T-helper 2 cell (primary cell): ENCODE measurements at places on chromosomes 3 and 15.

DNA sequence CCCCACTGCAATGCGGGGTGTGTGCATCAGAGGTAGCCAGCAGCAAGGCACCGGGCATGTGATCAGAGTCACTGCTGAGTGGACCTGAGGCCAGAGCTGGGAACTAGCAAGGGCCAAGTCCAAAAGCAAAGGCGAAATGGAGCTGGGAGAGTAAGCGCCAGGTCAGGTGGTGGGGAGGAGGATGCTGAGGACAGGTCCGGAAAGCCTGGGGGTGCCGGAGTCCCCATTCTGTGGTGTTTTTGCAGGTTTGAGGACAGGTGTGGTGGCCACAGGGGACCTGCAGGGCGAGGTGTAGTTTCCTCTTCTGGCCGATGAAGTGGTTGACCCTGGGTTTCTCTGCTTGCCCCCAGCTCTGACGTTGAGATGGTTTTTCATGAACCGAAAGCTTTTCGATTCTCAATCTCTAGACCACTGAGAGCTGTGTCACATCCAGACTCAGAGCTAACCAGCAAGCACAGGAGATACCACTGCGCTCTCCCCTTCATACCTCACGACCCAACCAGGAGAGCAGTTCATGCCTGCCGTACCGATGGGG is 35.0 kb upstream of the HES1 start:
- DNase-seq, result no peak

GRCh38 chr15:99403597-99403996 is 152.3 kb downstream of the LRRC28 start:
- DNase-seq, result no peak

DNA sequence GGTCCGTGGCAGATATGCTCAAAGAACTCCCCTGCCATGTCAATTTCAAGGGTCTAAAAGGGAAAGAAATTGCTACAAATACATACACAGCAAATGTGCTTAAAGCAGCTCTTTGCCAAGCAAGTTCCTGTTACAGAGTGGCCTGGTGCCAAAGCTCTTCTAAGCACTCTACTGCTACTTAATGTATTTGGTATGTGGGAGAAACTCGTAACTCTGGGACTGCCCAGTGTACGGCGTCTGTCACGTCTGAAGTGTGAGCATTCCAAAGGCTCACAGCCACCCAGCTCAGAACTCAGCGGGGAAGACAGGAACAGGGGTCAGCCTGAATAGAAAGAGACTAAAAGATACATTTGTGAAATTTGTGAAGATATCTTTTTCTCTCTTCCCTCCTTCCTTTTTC is 54.6 kb downstream of the RBMS3 start:
- DNase-seq, result no peak

DNA sequence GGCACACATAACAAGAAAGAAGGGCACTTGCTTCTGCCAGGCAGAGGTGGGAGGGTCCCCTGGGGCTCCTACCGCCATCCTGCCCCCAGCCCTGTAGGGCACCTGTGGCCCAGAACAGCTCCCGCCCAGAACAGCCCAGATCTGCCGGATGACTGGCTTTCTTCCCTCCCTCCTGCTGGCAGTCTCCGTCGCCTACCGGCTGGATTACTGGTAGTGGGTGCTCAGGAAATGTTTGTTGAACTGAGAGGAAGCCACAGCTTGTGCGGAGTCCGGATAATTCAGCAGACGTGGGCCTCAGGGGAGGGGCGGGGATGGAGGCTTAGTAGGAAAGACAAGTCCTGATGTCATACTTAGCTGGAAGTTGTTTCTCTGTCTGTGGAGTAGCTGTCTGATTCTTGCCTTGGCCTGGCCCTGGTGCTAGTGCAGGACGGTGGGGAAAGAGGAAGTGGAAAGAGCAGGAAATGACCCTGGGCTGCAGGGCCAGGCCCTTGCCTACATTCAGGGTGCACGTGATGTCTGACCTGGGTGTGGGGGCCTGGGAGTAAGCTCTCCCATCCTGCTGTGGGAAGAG is 6.7 kb downstream of the CCDC9B start:
- no peak for DNase-seq

- no peak for DNase-seq
Measured at GRCh38 chr3:43461345-43461744, 160.5 kb downstream of the ANO10 start.

- no peak for DNase-seq
Measured at GRCh38 chr3:11613319-11613718, 30.4 kb downstream of the VGLL4 start.

- DNase-seq, result no peak
Measured at GRCh38 chr15:51536965-51537574, 85.5 kb downstream of the DMXL2 start.

DNA sequence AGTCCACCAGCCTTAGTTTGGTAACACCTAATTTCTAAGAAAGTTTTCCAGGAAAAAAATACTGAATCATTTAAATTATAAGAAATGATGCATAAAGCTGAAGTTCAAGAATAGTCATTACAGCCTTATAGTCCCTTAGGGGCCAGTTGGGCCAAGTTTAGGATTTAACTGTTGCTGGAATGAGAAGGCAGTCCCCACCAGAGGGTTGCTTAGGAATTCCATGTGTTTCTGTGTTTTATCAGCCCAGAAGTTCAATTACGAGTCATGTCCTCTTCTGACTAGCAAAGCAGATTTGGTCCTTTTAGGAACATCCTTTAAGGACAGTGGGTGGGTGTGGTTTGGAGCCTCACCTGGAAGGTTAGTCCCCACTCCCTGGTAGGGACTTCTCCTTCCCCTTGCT is 57.0 kb upstream of the NR2E3 start:
- no peak for DNase-seq

GRCh38 chr3:52245322-52246263 is at the start of gene PPM1M:
Gene PPM1M (plus strand): TSS chr3:52245759. CDS start chr3:52245825, 66 bp downstream.
- peak; percentile 88 for DNase-seq

- no peak for DNase-seq
Measured at GRCh38 chr3:111915905-111916304, 56.8 kb downstream of the PHLDB2 start.

- no peak for DNase-seq
Measured at GRCh38 chr15:84831613-84832012, 14.5 kb downstream of the ALPK3 start.

DNA sequence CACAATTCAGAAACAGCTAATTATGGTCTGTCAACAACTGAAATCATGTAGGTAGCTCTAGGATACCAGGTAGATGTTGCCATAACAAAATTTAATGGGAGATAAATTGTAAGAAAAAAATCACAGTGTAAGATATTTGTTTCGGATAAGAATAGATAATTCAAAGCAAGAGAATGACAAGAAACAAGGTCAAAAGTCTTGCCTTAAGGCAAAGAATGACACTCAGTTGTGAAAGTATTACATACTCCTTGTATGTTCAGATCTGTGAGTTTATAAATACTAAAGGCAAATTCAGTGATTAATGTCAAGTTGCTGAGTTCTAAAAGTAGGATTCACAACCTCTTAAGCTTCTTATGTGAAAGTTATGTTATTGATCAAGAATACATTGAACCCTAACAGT is 772.2 kb upstream of the SGO1 start:
- DNase-seq, result no peak

GRCh38 chr3:172513488-172513887 is 9.7 kb downstream of the TNFSF10 start:
- DNase-seq, result no peak

DNA sequence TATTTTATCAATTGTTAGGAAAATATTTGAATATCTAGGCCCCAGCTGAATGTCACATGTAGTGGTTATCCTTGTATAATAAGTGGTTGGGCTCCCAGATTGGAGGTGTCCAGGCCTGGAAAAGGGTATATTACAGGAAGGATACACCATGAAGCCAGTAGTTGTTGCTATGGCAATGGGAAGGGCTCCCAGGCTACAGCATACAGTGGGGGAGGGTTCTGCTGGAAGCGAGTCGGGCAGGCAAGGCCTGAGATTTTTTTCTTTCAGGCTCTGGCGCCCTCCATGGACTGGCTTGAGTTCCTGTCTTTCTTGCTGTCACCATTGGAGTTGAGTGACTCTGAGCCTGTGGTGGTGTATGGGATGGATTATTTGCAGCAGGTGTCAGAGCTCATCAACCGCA is 8.9 kb downstream of the ECE2 start:
- DNase-seq, result peak; percentile 41

GRCh38 chr15:63506537-63507035 is 2.2 kb downstream of the USP3 start:
- DNase-seq, result peak; percentile 23

- no peak for DNase-seq
Measured at GRCh38 chr3:60080648-60081047, 1030.8 kb upstream of the CFAP20DC start.

GRCh38 chr15:57312318-57313133 is 63.8 kb upstream of the CGNL1 start:
- DNase-seq, result no peak

DNA sequence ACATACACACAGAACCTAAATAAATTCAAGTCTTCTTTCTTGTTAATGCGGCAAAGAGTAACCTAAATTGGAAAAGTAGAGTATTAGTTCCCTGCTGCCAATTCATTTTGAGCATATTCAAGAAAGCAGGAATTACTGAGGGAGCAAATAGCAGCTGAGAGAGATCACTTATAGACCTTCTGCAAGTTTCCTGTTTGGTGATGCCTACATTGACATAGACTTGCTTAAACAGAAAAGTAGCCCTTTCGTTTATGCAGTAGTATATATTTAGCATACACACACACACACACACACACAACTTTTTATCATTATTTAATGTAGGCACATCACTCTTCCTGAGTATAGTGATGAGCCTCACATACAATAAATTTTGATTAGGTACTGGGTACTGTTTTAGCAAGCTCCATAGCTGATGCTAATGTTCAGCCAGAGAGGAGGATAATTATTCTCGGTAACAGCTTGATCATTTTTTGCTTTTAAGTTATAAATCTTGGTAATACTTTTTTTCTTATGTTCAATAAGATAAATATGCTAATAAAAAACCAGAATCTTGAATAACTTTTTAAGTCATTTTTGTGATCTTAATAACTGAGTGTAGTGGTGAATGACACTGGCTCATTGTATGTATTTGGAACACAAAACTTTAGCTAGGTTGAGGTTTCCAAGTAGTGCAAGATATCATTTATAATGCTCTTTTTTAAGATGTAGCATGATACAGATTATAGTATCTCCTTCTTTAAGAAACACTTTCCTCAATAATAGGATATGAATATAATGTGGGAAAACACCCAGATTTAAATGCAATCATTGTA is 174.7 kb downstream of the MBNL1 start:
- DNase-seq, result peak; percentile 31

DNA sequence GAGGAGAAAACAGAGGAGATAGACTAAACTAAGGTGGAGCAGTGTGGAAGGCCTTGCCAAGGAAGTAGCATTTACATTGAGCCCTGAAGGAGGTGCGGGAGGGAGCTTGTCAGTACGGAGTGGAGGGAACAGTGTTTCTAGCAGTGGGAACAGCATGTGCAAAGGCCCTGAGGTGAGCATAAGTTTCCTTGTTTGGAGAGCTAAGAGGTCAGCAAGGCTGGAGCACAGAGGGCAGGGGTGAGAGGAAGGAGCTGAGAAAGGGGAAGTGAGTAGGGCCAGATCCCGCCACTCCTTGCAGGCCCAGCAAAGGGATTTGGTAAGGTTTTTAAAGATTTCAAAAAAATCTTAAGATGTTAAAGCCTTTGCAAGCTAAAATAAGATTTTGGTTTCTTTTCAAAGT is 70.1 kb downstream of the HMCES start:
- no peak for DNase-seq

GRCh38 chr15:81411969-81412633 is 38.1 kb upstream of the TMC3 start:
- no peak for DNase-seq

DNA sequence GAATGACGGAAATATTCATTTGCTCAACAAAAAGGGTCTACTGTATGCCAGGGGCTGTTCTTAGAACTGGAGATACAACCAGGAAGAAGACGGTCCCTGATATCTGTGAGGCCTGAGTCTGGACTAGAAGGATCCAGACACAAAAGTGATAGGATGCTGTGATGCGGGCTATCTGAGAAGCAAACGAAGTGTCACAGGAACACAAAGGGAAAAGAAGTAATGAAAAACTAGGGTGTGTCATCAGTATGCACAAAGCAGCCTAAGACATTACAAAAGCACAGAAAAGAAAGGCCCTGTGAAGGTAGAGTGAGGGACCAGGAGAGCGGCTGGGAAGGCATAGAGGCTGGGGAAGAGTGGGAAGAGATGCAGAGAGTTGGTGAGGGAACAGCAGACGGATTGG is 63.3 kb upstream of the C3orf80 start:
- no peak for DNase-seq

GRCh38 chr15:80953953-80954778 is 35.5 kb downstream of the MESD start:
- DNase-seq, result no peak

GRCh38 chr3:86481031-86481430 is 509.9 kb downstream of the VGLL3 start:
- DNase-seq, result no peak

DNA sequence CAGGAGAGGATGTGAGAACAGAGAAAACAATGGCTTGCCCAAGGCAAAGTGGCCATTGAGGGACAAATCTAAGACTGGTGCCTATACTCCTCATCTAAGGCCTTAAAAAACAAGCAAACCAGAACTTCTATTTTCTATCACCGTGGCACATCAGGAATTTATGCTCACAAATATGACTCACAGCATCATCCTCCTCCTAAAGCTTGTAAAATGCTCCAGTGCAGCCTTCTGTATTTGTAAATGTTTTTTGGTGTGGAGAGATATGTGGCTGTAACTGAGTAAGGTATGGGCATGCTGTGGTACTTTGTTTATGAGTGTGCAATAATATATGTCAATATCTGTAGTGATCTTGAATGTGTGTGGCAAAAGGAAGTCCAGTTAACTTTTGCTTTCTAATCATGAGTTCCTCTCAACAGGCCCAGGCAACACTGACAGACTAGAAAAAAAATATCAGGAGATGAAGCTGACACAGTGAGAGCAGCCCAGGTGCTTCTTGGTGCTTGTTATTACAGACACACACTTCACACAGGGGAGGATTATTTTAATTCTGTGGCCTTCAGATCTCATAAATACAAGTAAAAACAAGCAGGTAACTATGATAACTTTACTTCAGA is 60.3 kb downstream of the CTNNB1 start:
- DNase-seq, result no peak

DNA sequence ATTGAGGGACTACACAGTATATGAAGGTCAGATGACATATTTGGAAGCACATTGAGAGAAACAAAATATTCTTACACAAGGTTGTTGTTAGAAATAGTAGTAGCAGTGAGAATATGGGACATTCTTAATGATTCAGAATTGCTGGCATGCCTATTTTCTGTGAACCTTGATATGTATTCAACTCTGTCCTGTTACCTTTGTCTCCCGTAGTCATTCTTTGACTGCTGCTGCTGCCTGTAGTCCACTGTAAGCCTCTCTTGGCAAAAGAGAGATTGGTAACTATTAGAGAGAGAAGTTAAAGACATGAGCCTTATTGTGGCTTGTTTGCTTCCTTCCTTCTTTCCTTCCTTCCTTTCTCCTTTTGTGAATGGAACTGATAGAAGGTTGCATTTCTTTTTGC is 64.5 kb downstream of the TCF12 start:
- no peak for DNase-seq

- no peak for DNase-seq
Measured at GRCh38 chr3:8627201-8627940, 17.2 kb downstream of the SSUH2 start.

- DNase-seq, result no peak
Measured at GRCh38 chr3:72401005-72401545, 447.2 kb downstream of the SHQ1 start.
